ENCODE measurements at places on chromosomes 12 and 14. TPM values are rescaled to one million over a fixed set of nuclear protein-coding genes. Genes with fewer than 3 reads are reported as not detected.

DNA sequence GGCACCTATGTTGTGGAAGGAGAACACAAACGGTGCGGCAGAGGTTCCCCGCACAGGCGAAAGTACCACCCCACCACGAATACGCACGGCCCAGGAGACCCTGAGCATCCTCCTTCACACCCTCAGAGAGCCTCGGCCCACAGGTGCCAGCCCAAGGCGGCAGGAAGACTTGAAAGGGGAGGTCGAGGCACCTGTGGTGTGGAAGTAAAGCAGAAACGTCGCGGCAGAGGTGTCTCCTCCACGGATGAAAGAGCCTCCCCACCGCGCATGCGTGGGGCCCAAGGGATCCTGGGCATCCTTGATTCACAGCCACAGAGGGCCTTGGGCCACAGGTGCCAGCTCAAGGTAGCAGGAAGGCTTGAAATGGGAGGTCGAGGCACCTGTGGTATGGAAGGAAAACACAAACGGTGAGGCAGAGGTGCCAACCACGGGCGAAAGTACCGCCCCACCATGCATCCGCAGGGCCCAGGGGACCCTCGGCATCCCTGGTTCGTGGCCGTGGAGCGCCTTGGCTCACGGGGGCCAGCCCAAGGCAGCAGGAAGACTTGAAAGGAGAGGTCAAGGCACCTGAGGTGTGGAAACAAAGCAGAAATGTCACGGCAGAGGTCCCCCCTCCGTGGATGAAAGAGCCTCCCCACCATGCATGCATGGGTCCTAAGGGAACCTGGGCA is 380.1 kb downstream of the ALG10 start:
- H3K27me3 ChIP-seq: no peaks in the 10 kb centered on the region
- H3K4me3 ChIP-seq: no peak overlapping the region
- no peaks in the 10 kb centered on the region for H3K36me3 ChIP-seq
- no peak overlapping the region for H3K27ac ChIP-seq
- peak; percentile 43 for DNase-seq

The SART3 gene
- total RNA-seq: 69.1 TPM

DNA sequence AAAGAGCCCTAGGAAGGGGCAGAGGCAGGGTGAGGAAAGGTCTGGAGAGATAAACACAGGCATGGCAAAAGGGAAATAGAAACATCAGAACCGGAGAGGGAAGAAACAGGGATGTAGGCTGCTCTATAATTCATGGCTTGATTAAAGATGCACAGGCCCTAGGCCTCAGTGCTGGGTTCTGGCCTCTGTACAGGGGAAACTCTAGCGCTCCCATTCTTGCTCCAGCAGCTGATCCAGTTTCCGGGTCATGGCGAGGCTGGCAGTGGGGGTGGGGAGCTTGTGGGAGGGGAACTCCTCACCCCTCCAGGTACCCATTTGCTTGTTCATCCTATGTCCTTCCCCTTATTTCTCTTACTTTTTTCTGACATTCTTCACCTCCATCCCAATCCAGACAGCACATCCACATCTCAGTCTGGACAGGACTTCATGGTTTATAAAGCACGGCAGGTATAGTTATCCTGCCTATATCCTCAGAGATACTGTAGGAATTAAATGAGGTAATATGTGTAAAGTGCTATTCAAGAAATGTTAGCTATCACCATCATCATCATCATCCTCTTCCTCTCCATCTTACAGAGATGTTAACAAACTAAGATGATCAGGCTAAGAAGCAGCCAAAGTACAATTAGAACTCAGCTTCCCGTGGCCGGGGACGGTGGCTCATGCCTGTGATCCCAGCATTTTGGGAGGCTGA is 8.0 kb upstream of the GPR84 start:
- H3K27me3 ChIP-seq: no peaks in the 10 kb centered on the region
- peak overlapping the region; percentile 67 for H3K27ac ChIP-seq
- peaks cover 45% of the 10 kb centered on the region for H3K4me1 ChIP-seq
- no peaks in the 10 kb centered on the region for H3K36me3 ChIP-seq
- no peak for DNase-seq

The RAD51AP1 gene
- 1.9 TPM for total RNA-seq

DNA sequence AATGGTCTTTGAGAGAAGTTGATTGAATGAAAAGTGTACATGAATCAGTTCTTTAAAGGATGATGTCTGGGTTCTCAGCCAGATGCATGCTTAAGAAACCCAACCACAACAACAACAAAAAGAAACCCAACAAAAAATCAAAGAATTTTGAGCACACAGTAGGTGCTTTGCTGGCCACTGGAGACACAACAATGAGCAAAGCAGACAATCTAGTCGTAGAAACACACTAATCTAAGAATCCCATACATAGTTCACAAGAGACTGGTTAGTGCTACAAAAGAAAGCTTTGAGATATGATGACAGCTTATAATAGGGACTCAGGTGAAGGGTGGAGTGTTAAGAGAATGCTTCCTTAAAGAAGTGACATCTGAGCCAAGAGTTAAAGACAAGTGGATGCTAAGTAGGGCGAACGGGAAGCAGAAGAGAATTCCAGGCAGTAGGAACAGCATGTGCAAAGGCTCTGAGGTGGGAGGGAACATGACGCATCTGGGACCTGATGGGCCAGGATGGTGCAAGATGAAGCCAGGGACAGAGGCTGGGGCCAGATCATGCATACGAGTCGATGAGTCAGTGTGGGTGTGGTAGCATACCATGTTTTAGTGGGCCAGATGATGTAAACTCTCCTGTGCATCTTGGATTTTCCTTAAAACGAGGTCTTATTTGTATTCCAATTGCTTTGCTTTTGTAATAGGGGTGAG is 4.6 kb upstream of the HIP1R start:
- peaks cover 9% of the 10 kb centered on the region for H3K4me1 ChIP-seq
- no peaks in the 10 kb centered on the region for H3K27me3 ChIP-seq
- no peaks in the 10 kb centered on the region for H3K36me3 ChIP-seq

All from sigmoid colon (tissue), 7 donors.